ENCODE measurements at places on chromosomes 7 and 10.

- no peak for DNase-seq
Observed at GRCh38 chr7:19011212-19011611, 106.2 kb downstream of the TWIST1 start.

DNA sequence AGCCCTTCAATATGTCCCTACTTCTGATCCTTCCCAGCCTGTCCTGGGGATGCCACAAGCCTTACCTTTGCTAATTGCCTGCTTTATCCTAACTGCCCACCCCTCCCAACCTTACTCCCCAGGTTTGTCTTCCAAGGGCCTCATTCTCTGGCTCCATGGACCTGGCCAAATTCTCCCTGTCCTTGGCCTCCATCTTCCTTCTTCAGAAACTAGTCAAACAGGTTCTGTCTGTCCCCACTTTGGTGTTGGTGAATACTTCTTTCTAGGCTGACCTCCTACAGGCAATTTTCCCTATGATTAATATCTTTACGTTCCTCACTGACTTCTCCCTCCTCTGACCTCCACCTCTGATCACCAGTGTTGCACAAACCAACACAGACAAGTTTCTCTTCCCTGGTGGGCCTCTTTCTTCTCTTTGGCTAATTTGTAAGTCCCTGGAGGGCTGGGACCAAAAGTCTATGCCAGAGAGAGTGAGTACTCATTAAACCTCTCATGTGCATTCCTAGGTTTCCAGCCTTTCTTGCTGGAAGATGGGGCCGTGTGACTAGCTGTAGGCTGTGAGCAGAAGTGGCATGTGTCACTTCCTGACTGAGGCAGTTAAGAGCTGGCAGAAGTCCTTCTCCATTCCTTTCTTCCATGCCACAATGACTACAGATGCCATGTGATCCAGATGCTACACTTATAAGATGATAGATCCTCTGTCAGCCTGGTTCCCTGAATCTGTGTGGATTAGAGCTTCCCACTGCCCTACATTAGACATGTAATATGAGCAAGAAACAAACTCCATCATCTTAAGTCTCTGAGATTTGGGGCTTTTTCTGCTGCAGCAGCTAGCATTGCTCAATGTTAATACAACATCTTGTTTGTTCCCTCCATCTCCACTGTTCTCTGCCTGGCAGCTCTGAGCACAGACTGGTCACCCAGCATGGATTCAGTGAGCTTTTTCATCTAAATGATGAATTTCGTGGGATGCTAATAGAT is 382.7 kb downstream of the RPS24 start:
- DNase-seq, result no peak

- no peak for DNase-seq
Observed at GRCh38 chr10:78164702-78165101, 131.0 kb downstream of the RPS24 start.

- DNase-seq, result no peak
Observed at GRCh38 chr7:47786557-47787248, 161.6 kb downstream of the PKD1L1 start.

- no peak for DNase-seq
Observed at GRCh38 chr7:76185187-76185896, 16.4 kb upstream of the SRRM3 start.

- no peak for DNase-seq
Observed at GRCh38 chr10:73865459-73866442, 8.6 kb downstream of the CAMK2G start.

- no peak for DNase-seq
Observed at GRCh38 chr10:33276282-33276923, 58.1 kb downstream of the NRP1 start.

- no peak for DNase-seq
Observed at GRCh38 chr10:49242604-49243003, 54.4 kb upstream of the TMEM273 start.

- DNase-seq, result no peak
Observed at GRCh38 chr7:139647085-139647484, 123.6 kb downstream of the CLEC2L start.

DNA sequence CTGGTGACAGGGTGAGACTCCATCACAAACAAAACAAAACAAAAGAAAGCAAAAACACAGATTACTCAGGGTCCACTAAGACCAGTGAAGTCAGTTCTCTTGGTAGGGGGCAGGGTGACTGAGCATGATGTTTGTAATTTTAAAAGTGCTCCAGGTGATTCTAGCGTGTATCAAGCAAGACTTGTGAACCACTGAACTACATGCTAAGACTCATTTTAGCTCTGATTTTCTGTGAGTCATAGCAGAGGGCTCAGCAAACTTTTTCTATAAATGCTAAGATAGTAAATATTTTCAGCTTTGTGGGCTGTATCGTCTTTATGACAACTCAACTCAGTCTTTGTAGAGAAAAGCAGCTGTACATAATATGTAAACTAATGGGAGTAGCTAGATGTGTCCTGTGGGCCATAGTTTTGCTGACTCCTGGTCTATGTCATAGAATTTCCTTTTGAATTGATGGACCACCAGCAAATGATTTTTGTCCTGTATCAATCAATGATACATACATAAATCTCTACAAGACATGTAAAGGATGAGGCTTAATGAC is 141.3 kb downstream of the CFTR start:
- no peak for DNase-seq

DNA sequence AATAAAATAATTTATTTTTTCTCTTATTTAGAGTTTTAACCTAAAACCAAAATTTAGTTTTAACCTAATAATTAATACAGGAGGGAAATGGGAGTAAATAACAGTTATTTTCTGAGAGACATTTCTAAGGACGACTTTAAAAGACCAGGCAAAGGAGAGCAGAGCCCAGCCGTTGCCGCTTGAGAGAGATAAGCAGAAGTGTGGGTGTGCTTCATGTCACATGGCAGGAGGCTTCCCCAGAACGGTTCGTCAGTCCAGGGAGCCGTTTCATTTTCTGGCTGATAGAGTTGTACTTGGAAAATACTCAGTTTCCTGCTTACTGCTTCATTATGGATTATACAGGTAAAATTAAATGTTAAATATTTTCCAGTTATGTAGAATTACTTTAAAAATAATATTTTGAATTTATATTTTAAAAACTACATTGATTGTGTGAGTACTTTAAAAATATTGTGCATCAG is 61.4 kb downstream of the ST7 start:
- peak; percentile 34 for DNase-seq

DNA sequence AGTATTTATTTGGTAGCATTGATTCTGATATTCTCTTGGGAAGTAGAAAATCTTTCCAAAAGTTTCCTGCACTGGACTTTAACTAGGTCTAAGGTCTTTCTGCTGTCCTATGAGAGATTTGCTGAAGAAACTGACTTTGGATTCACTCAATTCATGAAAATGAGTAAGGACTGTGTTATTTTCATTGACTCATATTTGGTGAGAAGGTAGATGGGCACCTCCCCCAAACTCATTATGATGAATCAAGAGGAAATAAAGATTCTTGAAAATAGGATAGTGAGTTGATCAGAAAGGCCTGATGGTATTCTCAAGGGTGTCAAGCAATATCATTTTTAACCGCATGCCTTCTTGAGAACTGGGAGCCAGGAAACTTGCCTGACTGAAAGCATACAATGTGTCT is 110.3 kb downstream of the RNF133 start:
- DNase-seq, result no peak

DNA sequence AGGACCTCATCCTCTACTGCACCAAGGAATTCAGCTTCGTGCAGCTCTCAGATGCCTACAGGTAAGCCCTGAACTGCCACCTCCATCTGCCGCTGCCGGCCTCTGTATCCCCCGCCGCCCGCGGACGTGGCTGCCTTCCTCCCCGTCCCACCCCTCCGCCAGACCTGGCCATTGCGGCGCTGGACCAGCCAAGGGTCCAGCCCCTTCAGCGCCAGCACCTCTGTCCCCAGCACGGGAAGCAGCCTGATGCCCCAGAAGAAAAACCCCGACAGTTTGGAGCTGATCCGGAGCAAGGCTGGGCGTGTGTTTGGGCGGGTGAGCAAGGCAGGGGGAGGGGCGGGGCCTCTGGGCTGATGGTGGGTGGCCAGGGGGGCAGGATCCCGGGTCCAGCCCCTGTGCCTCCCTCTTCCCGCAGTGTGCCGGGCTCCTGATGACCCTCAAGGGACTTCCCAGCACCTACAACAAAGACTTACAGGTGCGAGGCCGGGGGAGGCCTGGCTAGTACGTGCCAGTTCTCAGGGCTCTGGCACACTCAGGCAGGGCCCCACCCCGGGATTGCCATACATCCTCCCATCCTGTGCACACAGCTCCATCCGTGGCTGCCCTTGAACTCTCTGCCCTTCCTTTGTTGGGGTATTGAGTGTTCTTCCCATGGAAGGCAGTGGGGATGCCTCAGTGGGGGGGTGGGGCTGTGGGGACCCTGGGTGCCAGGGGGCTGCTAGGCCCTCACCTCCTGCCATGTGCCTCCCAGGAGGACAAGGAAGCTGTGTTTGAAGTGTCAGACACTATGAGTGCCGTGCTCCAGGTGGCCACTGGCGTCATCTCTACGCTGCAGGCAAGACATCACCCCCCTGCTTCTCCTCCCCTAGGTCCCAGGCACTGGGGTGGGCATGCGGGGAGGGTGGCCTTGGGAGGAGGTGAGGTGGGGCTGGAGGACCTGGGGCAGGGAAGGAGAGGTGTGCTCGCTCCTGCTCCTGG is 13.5 kb downstream of the ASL start:
- no peak for DNase-seq
